Activated CD8-positive, alpha-beta T cell treated with anti-CD3 and anti-CD28 coated beads, Interleukin-2, amount 10 ng/mL, durations not matched to agents 7 days and 5 days (primary cell): ENCODE measurements at places on chromosomes 11 and 22. TPM values are rescaled to one million over a fixed set of nuclear protein-coding genes. Genes with fewer than 3 reads are reported as not detected.
A peak's percentile ranks its signal among the peaks of the same experiment; 100 is the strongest.

DNA sequence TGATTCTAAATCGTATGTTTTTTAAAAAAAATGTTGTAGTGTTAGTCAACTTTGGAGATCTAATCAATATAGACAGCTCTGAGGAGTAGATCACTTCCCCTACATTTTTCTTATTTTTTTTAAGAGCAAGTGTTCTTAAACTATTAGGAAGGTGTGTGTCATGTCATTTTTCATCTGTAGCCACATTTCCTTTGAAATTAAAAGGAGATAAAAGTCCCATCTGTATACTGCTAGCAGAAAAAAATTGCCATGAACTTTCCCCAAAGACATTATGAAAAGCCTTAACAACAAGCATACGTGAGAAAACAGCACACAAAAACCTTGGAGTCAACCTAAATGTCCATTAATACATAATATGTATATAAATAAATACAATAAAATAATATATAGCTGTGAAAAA lies 286.6 kb downstream of the ETS1 start:
- peak overlapping the region; percentile 89 for H3K4me3 ChIP-seq
- no peak for DNase-seq
- no peaks in the 10 kb centered on the region for H3K27me3 ChIP-seq
- peak overlapping the region; percentile 82 for H3K27ac ChIP-seq
- peaks cover 27% of the 10 kb centered on the region for H3K36me3 ChIP-seq
- H3K4me1 ChIP-seq, result peaks cover 84% of the 10 kb centered on the region

- H3K36me3 ChIP-seq, result no peaks in the 10 kb centered on the region
- no peaks in the 10 kb centered on the region for H3K27me3 ChIP-seq
- H3K4me1 ChIP-seq, result peaks cover 39% of the 10 kb centered on the region
- no peak overlapping the region for H3K27ac ChIP-seq
- DNase-seq, result no peak
These were observed 1.1 kb upstream of the DIXDC1 start for GRCh38 chr11:111936040-111936540.

Gene APOA1
- total RNA-seq, result not detected

- H3K27ac ChIP-seq, result peak overlapping the region; percentile 87
- peaks cover 3% of the 10 kb centered on the region for H3K27me3 ChIP-seq
- peak; percentile 40 for DNase-seq
- peak overlapping the region; percentile 27 for H3K4me3 ChIP-seq
- no peaks in the 10 kb centered on the region for H3K36me3 ChIP-seq
These were observed 96.2 kb downstream of the PDHX start for GRCh38 chr11:35012467-35013191.
